ENCODE measurements at places on chromosomes 4 and X.

- no peak for DNase-seq
Observed at GRCh38 chr4:78512357-78512920, 39.1 kb upstream of the ANXA3 start.

DNA sequence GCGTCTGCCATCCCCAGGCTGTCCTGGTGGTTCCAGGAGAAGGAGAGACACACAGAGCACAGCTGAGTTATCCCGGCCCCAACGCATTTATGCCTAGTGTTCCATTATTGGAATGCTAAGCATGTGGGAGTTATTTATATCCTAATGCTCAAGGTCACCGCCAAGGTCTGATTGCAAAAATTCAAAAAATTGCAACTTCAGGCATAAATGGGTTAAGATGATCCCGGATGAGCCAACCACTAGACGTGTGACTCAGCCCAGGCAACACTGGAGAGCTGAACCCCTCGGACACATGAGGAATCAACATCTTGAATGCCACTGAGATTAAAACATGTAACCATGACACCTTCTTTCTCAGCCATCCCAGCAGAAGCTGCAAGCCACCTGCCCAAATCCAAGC is 3.8 kb upstream of the ZCCHC4 start:
- DNase-seq = no peak

DNA sequence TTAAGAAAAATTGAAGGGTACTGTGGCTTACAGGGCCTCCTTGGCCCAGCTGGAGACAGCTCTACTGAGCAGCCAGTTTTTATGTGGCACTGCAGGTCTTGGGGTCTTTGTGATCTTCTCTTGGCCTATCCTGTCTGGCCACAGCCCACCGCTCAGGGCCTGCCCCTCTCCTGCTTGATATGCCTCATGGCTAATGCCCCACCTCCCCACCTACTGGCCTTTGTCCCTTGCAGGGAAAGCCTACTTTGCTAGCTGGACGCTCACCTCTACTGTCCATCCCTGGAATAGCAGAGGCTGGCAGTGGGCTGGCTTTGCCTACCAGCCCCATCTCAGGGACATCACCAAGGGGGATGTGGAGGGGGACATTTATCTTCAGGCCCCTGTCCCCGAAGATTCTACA is 134.1 kb downstream of the PJA1 start:
- DNase-seq = no peak

DNA sequence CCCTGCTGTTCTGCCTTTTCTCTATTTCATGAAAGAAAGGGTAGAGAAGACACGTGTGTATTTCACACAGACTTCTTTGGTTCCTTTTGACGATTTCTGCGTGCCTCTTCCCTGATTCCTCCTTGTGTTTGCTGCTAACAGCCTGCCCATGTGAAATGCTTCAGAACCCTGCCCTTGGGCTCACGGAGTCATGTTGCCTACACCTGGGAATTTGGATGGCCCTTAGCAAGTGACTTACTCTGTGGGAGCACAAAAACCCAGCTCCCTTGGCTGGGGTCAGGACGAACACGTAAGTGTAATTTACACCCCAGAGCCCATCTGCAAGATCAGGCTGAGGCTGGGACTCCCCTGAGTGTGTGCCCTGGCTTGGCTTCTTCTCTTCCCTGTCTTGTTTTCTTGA is 220.3 kb upstream of the BCOR start:
- no peak for DNase-seq

- DNase-seq = no peak
Observed at GRCh38 chr4:166140951-166141350, 267.9 kb downstream of the TLL1 start.

- DNase-seq = no peak
Observed at GRCh38 chr4:129231945-129232588, 136.1 kb downstream of the C4orf33 start.
